ENCODE measurements at places on chromosomes 6 and 20. TPM values are rescaled to one million over a fixed set of nuclear protein-coding genes. Genes with fewer than 3 reads are reported as not detected.
A peak's percentile ranks its signal among the peaks of the same experiment; 100 is the strongest.

DNA sequence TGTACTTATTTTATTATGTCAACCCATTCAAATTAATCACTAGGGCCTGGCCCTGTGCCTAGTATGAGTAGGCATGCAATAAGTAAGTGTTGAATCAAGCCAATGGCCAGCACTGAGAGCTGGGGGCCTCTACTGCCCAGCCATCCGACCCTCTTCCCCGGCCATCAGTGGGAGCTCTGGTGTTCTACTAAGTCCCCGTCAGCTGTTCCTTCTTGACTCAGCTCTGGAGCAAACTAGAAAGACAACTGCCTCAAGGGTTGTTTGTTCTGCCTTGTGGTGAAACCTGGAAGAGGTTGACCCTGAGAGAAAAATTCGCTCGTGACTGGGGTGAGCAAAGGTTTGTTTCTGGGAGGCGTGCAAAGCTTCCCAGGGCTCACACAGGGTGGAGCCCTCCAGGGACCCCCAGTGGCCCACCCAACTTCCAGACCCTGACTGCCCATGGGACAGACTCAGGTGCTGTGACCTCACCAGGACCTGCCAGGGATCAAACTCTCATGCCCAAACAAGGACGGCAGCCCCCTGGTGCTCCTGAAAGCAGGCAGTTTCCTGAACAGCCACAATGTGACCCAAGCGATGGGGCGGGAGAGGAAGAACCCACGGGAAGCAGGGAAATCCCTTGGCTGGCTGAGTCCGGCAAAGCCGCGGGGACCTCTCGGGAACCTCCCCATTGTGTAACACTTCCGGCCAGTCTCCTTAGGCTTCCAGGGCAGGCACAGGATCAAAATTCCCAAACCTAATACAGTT is 50.4 kb downstream of the BANF2 start:
- no peaks in the 10 kb centered on the region for H3K36me3 ChIP-seq
- H3K4me3 ChIP-seq = no peak overlapping the region
- peak; percentile 73 for DNase-seq
- peak overlapping the region; percentile 59 for H3K27ac ChIP-seq
- H3K27me3 ChIP-seq = no peaks in the 10 kb centered on the region
- H3K4me1 ChIP-seq = peaks cover 15% of the 10 kb centered on the region

DNA sequence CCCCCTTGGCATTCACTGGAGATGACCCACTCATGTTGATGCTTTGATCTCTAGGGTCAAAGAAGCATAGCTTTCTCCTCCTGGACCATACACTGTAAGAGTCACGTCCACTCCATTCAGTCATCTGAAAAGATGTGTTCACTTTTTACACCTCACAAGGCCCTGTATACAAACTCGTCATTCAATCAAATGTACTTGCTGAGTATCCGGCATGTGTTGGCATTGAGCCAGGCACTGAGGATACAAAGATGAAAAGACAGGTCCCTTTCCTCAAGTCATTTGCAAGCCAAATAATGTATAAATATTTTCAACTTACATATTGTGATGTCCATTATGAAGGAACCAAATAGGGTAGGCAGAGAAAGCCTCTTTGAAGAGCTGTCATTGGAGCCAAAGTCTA is 32.6 kb upstream of the CSNK2A1 start:
- peak overlapping the region; percentile 88 for H3K27ac ChIP-seq
- no peak overlapping the region for H3K4me3 ChIP-seq
- DNase-seq = no peak
- peaks cover 58% of the 10 kb centered on the region for H3K4me1 ChIP-seq

DNA sequence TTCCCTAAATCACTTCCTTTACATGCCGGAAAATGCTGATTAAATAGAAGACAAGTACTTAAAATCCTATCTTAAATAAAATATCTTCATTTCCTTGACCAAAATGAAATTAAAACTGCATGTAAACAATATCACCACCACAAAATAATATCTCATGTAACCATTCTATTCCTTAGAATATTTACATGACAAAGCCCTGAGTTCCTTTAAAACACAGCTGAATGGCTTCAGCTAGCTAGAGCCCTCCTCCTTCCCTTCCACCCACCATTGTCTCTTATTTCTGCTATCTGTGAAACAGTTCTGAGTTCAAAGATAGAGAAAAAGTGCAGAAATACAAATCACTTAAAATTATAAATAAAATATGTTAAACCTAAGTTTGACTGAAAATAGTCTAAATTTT is 103.1 kb downstream of the HIVEP2 start:
- peak overlapping the region; percentile 49 for H3K4me3 ChIP-seq
- H3K27me3 ChIP-seq = no peaks in the 10 kb centered on the region
- H3K4me1 ChIP-seq = peaks cover 67% of the 10 kb centered on the region
- peak overlapping the region; percentile 95 for H3K27ac ChIP-seq
- no peaks in the 10 kb centered on the region for H3K36me3 ChIP-seq

DNA sequence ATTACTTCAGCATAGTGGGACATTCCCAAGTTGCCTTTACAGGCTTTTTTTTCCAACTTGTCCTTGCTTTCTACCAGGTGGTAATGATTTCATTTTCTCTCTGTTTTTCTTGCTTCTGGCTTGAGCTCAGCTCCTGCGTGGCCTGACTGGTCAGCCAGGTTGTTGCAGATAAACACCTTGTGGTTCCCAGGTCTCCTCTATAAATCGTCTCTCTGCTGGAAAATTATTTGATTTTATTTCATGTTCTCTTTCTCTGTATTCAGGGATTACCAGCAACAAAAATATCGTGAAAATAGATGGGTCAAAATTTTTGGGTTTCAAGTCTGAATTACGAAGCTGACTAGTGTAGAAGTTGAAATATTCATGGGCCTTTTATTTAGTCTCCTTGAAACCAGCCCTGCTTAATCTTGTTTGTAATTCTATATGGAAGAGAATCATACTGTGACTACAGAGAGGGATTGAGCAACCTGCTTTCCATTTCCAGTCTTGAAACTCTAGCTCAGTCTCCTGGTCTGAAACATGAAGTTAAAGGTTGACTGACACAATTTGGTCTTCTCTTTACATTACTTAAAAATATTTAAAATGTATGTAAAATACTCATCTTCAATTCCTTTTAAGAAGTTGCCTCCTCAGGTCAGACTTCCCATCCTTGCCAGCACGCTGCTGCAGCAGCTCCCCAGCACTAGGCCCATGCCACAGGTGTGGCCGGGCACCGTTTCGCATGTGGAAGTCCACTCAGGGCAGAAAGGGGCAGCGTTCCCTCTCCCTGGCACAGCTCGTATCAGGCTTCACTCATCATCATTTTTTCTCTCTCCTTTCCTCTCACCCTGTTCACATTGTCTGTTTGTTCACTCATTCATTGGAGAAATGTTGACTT is 7.1 kb downstream of the DUSP22 start:
- H3K4me1 ChIP-seq = peaks cover 43% of the 10 kb centered on the region
- DNase-seq = no peak
- no peaks in the 10 kb centered on the region for H3K36me3 ChIP-seq
- H3K27me3 ChIP-seq = no peaks in the 10 kb centered on the region
- H3K27ac ChIP-seq = peak overlapping the region; percentile 21

DNA sequence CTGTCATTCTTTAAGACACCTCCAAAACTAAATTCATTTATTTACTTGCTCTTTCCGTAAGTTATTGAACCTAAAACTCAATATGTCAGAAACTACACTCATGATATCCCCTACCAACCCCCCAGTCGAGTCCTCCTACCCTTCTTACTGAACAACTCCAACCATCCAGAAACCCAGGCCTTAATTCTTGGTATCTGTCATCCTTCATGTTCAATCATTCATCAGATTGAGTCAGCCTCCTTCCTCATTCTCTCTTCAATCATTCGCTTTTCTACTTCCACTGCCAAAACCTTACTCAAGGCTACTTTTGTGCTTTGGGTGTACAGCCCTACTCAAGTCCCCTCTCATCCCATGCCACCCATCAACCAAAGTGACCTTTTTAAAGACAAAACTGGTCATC is 95.7 kb downstream of the SMLR1 start:
- no peaks in the 10 kb centered on the region for H3K27me3 ChIP-seq
- H3K4me3 ChIP-seq = no peak overlapping the region
- H3K36me3 ChIP-seq = peaks cover 9% of the 10 kb centered on the region
- H3K27ac ChIP-seq = no peak overlapping the region

GRCh38 chr20:63950701-63951397 is 5.4 kb downstream of the UCKL1 start:
- H3K27ac ChIP-seq = peak overlapping the region; percentile 98
- H3K4me3 ChIP-seq = peak overlapping the region; percentile 71
- H3K27me3 ChIP-seq = no peaks in the 10 kb centered on the region
- DNase-seq = peak; percentile 51
- H3K4me1 ChIP-seq = peaks cover 100% of the 10 kb centered on the region

- no peak overlapping the region for H3K4me3 ChIP-seq
- no peak for DNase-seq
- H3K36me3 ChIP-seq = peaks cover 81% of the 10 kb centered on the region
Observed at GRCh38 chr20:49647550-49647949, 66.1 kb downstream of the B4GALT5 start.

DNA sequence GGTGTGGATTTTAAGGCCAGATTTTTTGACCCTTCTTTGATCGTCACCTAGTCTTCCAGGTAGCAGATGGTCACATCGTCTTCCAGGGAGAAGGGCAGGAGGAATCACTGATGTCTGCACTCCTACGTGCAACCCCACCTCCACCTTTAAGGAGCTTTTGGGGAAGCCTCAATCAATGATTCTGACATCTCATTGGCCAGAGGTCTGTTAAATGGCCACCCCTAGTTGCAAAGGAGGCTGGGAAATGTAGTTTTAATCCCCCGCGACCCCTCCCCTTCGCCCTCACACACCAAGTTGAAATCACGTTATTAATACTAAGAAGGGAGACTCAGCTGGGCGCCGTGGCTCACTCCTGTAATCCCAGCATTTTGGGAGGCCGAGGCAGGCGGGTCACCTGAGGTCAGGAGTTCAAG is 151.4 kb downstream of the BCAS1 start:
- H3K27ac ChIP-seq = no peak overlapping the region
- H3K4me1 ChIP-seq = peaks cover 54% of the 10 kb centered on the region
- no peaks in the 10 kb centered on the region for H3K27me3 ChIP-seq
- no peak for DNase-seq
- no peaks in the 10 kb centered on the region for H3K36me3 ChIP-seq
- H3K4me3 ChIP-seq = no peak overlapping the region

- H3K36me3 ChIP-seq = peaks cover 33% of the 10 kb centered on the region
- DNase-seq = no peak
- H3K4me1 ChIP-seq = no peaks in the 10 kb centered on the region
- no peak overlapping the region for H3K27ac ChIP-seq
Observed at GRCh38 chr20:13432126-13432525, 206.6 kb downstream of the TASP1 start.

- no peak overlapping the region for H3K4me3 ChIP-seq
- no peak overlapping the region for H3K27ac ChIP-seq
- H3K4me1 ChIP-seq = peaks cover 18% of the 10 kb centered on the region
- H3K27me3 ChIP-seq = no peaks in the 10 kb centered on the region
- no peak for DNase-seq
- H3K36me3 ChIP-seq = no peaks in the 10 kb centered on the region
Observed at GRCh38 chr6:22636452-22636851, 67.1 kb downstream of the HDGFL1 start.

GRCh38 chr6:137117581-137117980 is 55.9 kb downstream of the IL22RA2 start:
- no peaks in the 10 kb centered on the region for H3K36me3 ChIP-seq
- H3K27me3 ChIP-seq = no peaks in the 10 kb centered on the region
- peaks cover 26% of the 10 kb centered on the region for H3K4me1 ChIP-seq
- no peak overlapping the region for H3K27ac ChIP-seq
- H3K4me3 ChIP-seq = no peak overlapping the region
- DNase-seq = no peak

DNA sequence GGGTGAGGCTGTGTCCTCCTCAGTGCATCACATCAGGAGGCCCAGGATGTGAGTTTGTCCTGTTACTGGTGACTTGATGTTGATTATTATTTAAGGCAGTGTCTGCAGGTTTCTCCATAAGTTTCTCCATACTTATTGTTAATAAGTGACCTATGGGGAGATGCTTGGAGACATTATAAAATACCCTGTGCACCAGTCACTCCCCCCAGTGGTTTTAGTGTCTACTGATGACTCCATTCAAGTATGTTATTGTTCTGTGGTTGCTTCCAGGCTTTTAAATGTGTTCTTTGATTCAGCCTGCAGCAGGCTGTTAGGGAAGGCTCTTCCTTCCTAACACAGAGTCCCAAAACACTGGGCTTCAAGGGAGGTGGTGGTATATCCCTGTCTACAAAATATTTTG is 14.6 kb upstream of the CST3 start:
- H3K27ac ChIP-seq = no peak overlapping the region
- H3K4me3 ChIP-seq = no peak overlapping the region
- peaks cover 16% of the 10 kb centered on the region for H3K27me3 ChIP-seq
- DNase-seq = no peak
- peaks cover 36% of the 10 kb centered on the region for H3K4me1 ChIP-seq
- no peaks in the 10 kb centered on the region for H3K36me3 ChIP-seq

GRCh38 chr6:168494726-168495125 is 53.7 kb downstream of the SMOC2 start:
- H3K4me1 ChIP-seq = peaks cover 13% of the 10 kb centered on the region
- no peaks in the 10 kb centered on the region for H3K36me3 ChIP-seq
- H3K27me3 ChIP-seq = peaks cover 25% of the 10 kb centered on the region
- H3K4me3 ChIP-seq = no peak overlapping the region
- no peak for DNase-seq
- H3K27ac ChIP-seq = no peak overlapping the region

- H3K36me3 ChIP-seq = no peaks in the 10 kb centered on the region
- H3K4me3 ChIP-seq = no peak overlapping the region
- DNase-seq = no peak
- peaks cover 9% of the 10 kb centered on the region for H3K4me1 ChIP-seq
- H3K27ac ChIP-seq = no peak overlapping the region
Observed at GRCh38 chr6:167441715-167442206, 116.9 kb downstream of the TTLL2 start.

DNA sequence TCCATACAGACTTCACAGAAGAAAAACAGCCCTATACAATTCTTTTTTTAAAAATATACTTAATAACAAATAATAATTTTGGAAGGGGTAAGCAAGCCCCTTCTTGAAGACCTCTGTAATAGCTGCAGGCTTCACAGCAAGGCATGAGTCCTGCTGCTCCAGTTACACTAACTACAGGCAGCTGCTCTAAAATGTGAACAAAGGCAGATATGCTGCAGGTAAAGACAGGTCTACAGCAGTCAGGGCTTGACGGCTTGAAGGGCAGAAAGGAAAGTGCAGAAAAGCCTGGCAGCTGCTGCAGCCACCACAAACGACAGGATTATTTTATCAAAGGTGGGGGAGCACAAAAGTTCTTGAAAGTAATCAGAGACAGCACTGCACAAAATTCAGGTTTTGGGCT is 11.3 kb downstream of the FAXC start:
- no peak overlapping the region for H3K4me3 ChIP-seq
- no peak for DNase-seq
- H3K27ac ChIP-seq = no peak overlapping the region
- no peaks in the 10 kb centered on the region for H3K4me1 ChIP-seq
- H3K27me3 ChIP-seq = peaks cover 53% of the 10 kb centered on the region

The MEI4 gene
- total RNA-seq = 0.52 TPM

The ZC2HC1B gene
- not detected for total RNA-seq

The GDAP1L1 gene
- 0.55 TPM for total RNA-seq

The HLA-DOB gene
- total RNA-seq = not detected

The ZGPAT gene
- total RNA-seq = 15.8 TPM

The SNAP25 gene
- 0.22 TPM for total RNA-seq

The CDH26 gene
- 1.3 TPM for total RNA-seq

The RSPO3 gene
- 0.27 TPM for total RNA-seq

The WFDC5 gene
- not detected for total RNA-seq

Measured in left ventricle myocardium inferior (tissue), 1 donor.